Activated CD4-positive, alpha-beta memory T cell treated with anti-CD3 and anti-CD28 coated beads, Interleukin-2, amount 10 ng/mL, durations not matched to agents 7 days and 5 days (primary cell): ENCODE measurements at places on chromosomes 12 and 14.

DNA sequence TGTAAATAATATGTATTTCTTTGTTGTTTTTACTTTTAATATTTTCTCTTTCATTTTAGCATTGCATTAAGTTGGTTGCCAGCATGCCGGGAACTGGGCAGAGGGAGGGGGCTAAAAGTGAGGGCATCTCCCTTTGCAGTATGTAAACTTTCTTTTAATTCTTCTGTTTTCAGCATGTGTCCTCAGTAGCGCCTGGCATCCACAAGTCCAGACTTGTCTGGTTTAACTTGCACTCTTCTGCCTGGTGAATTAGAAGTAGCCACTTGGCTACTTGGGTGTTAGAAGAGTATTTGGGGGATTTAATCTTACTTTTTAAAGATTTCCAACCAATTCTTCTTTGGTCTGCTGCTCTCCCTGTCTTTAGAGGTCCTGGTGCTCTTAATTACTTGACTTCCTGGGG, 117.2 kb upstream of the SCAF11 start:
- peaks cover 4% of the 10 kb centered on the region for H3K27me3 ChIP-seq
- no peaks in the 10 kb centered on the region for H3K4me1 ChIP-seq
- H3K4me3 ChIP-seq: no peak overlapping the region
- H3K36me3 ChIP-seq: no peaks in the 10 kb centered on the region
- H3K27ac ChIP-seq: no peak overlapping the region

DNA sequence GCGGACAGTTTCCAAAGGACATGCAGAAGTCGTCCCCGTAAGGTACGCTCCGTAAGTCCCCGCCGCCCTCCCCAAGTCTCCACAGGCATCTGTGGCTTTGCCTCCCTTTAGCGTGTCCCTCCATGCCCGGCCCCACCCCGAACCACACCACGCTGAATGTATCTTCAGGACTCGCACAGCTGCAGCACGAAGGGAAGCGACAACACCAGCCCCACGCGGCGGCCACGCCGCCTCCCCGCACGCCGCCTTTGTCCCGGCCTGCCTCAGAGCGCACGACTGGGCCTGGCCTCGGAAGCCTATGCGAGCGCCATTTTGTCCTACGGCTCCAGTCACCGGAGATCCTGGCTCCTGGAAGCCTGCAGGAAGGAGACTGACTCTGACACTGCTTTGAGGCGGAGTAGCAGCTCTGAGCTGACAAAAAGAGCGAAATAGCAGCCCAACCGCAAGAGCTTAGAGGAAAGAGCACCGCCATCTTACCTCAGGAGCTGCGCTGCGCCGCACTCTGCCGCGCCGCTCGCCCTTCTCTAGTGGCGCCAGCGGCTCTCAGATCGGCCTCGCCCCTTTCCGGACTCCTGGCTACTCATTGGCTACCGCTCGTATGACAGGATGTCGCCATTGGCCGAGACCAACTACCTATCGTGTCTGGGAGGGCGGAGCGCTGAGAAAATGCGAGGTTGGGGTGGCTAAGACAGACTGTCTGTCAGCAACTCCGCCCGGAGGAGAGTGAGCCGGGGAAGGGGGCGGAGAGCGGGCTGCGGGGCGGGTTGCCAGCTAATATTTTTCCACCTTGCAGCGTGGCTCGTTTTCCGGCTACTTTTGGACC, at the start of gene KANSL2:
Gene KANSL2, minus strand, starts transcription at position 529 of the 823 bp plus-strand sequence. CDS start 606 bp downstream, outside the sequence.
- H3K4me3 ChIP-seq: peak within 1 kb of the TSS; percentile 99
- no peaks in the 10 kb centered on the region for H3K27me3 ChIP-seq
- H3K36me3 ChIP-seq: peaks cover 47% of the 10 kb centered on the region
- peak within 1 kb of the TSS; percentile 91 for H3K27ac ChIP-seq
- DNase-seq: peak; percentile 99

DNA sequence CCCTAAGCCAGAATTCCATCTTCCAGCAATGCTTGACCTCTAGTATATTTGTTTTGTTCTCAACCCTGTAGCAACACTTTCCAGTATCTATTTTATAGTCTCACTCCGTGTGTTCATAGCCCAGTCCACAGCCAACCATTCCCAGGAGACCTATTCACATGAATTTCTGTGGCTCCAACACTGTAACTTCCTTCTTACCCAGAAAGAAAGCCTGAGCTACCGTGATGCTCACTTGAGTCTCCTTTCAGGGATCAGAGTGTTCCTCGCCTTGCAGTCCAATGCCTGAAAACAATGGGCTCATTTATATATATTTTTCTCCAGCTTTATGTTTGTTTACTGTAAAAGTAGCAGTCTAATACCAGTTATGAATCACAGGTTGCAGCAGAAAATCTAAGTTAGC, 645.0 kb upstream of the NOVA1 start:
- DNase-seq: no peak
- no peaks in the 10 kb centered on the region for H3K27me3 ChIP-seq
- no peaks in the 10 kb centered on the region for H3K36me3 ChIP-seq
- no peaks in the 10 kb centered on the region for H3K4me1 ChIP-seq
- no peak overlapping the region for H3K4me3 ChIP-seq
- no peak overlapping the region for H3K27ac ChIP-seq

GRCh38 chr12:62268956-62269355, 8.8 kb downstream of the USP15 start:
- DNase-seq: no peak
- H3K27ac ChIP-seq: no peak overlapping the region
- peaks cover 78% of the 10 kb centered on the region for H3K4me1 ChIP-seq
- H3K36me3 ChIP-seq: peaks cover 51% of the 10 kb centered on the region
- H3K4me3 ChIP-seq: no peak overlapping the region

GRCh38 chr14:74048281-74048680, 29.1 kb downstream of the BBOF1 start:
- DNase-seq: no peak
- no peaks in the 10 kb centered on the region for H3K27me3 ChIP-seq
- H3K27ac ChIP-seq: no peak overlapping the region
- no peaks in the 10 kb centered on the region for H3K4me1 ChIP-seq
- no peak overlapping the region for H3K4me3 ChIP-seq

GRCh38 chr14:94569381-94570001, 8.2 kb downstream of the SERPINA4 start:
- no peaks in the 10 kb centered on the region for H3K36me3 ChIP-seq
- no peaks in the 10 kb centered on the region for H3K4me1 ChIP-seq
- H3K27me3 ChIP-seq: no peaks in the 10 kb centered on the region
- no peak for DNase-seq

DNA sequence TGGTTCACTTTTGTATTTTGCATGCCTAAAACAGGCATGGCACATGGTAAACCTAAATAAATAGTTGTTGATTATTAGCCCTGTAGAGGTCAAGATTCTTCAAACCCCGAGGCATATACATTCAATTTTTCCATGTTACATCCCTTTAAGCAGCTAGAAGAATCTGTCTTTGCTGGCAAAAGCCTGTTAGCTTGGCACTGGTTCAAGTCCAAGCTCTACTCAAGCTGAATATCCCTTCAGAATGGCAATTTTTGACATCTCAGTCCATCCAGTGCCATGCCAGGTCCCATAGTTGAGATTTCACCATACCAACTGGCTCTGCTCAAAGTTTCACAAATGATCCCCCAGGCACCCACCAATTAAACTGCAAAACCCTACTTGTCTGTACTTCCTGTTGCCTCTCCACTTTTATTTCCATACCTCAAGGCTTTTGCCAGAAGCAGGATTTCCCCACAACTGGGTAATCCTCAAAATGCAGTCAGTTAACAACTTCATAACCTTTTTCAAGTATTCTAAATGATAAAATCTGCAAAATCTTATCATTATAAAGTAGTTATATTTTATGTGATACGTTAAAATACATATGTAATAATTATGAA, 9.0 kb upstream of the DCN start:
- H3K27ac ChIP-seq: no peak overlapping the region
- no peaks in the 10 kb centered on the region for H3K36me3 ChIP-seq
- no peak overlapping the region for H3K4me3 ChIP-seq

GRCh38 chr12:87661786-87662377, 367.3 kb downstream of the C12orf50 start:
- no peaks in the 10 kb centered on the region for H3K27me3 ChIP-seq
- H3K27ac ChIP-seq: no peak overlapping the region
- H3K36me3 ChIP-seq: no peaks in the 10 kb centered on the region
- no peak for DNase-seq
- H3K4me3 ChIP-seq: peak overlapping the region; percentile 32

DNA sequence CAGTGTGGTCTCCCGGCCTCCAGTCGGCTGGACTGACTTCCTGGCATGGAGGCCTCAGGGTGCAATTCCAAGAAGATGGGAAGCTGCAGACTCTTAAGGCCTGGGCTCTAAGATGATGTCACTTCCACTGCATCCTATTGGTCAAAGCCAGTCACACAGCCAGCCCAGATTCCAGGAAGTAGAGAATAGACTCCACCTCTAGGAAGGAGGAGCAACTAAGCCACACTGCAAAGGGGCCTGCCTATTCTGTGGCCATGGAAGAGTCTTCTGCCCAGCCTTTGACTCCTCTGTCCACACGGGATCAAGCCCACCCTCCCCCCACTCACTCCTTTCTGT, 103.9 kb upstream of the RFLNA start:
- peaks cover 16% of the 10 kb centered on the region for H3K4me1 ChIP-seq
- H3K4me3 ChIP-seq: no peak overlapping the region
- no peaks in the 10 kb centered on the region for H3K36me3 ChIP-seq
- no peak for DNase-seq
- H3K27ac ChIP-seq: no peak overlapping the region
- no peaks in the 10 kb centered on the region for H3K27me3 ChIP-seq

DNA sequence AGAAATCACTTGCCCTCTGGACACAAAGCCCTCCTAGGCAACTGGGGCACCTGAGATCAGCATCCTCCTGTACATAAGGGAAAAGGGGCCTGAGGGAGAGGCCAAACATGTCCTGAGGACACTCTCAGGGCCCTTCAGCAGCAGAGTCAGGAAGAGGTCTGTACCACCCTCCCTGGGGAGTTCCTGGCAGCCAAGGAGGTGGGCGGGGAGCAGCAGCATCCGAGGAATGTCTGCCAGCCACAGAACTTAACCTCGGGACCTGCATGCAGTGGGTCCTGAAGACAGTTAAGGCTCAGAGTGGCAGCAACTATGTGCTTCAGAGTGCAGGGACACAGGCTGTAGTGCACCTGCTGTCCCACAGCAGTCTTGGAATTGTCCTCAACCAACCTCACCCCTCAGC, 62.1 kb downstream of the SPTB start:
- H3K36me3 ChIP-seq: no peaks in the 10 kb centered on the region
- no peak overlapping the region for H3K27ac ChIP-seq
- DNase-seq: no peak
- H3K4me3 ChIP-seq: no peak overlapping the region

DNA sequence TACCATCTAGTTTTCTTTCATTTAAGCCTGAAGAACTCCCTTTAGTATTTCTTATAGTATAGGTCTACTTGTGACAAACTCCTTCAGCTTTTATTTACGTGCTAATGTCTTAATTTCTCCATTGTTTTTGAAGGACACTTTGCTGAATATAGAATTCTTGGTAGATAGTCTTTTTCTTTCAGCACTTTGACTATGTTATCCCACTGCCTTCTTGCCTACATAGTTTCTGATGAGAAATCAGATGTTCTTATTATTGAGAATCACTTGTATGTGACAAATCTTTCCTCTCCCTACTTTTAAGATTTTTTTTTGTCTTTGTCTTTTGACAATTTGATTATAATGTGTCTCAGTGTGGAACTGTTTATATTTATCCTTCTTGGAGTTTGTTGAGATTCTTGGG, 5.1 kb upstream of the MIS18BP1 start:
- no peak for DNase-seq
- peaks cover 22% of the 10 kb centered on the region for H3K36me3 ChIP-seq
- H3K4me1 ChIP-seq: peaks cover 11% of the 10 kb centered on the region
- no peak overlapping the region for H3K4me3 ChIP-seq
- H3K27me3 ChIP-seq: peaks cover 16% of the 10 kb centered on the region

DNA sequence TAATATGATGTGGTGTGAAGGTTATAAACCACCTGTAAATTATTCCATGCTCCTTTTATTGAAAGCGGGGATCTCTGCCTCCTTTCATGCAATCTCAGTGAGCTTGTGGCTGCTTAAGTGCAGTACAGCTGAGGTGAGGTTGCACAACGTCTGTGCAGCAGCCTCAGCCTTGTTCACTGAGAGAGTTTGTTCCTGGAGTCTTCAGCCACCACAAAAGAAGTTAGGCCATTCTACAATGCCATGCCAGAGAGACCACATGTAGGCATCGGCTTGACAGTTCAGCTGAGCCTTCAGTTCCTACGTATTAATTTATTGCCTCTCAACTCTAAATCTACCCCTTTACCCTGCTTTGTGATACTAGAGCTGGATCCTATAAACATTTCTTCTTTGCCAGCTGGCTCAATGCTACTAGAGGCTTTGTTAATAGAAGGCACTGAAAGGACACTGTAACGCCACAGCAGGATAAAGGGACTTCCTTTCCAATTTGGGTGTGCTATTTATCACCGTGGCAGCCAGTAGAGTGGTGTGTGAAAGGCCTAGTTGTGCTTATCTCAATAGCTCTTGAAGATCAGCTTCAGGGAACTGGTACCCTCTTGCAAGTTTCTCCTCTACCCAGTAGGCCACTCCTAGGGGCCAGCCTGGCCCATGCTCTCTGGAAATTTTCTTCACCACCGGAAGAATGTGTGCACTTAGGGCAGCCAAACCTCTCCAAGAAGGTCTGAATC, 337.7 kb downstream of the IPO8 start:
- H3K4me1 ChIP-seq: no peaks in the 10 kb centered on the region
- no peaks in the 10 kb centered on the region for H3K36me3 ChIP-seq
- no peaks in the 10 kb centered on the region for H3K27me3 ChIP-seq
- H3K4me3 ChIP-seq: no peak overlapping the region

- DNase-seq: no peak
- peaks cover 3% of the 10 kb centered on the region for H3K36me3 ChIP-seq
- H3K27me3 ChIP-seq: peaks cover 27% of the 10 kb centered on the region
- H3K4me3 ChIP-seq: no peak overlapping the region
These were observed 29.7 kb upstream of the SAV1 start for GRCh38 chr14:50697659-50698290.

DNA sequence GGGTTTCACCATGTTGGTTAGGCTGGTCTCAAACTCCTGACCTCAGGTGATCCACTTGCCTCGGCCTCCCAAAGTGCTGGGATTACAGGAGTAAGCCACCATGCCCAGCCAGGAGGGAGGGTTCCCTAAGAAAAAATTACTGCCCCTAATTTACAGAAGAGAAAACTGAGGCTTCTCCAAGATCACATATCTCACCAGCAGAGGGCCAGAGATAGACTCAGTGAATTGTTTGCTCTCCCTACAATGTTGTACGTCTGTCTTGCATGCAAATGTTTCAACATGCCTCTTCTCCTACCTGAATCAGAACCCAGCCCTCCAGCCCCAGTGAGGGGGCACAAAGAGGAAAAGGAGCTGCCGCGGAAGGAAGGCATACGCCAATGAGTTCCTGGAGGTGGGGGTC, 48.3 kb upstream of the TMEM263 start:
- DNase-seq: no peak
- no peaks in the 10 kb centered on the region for H3K36me3 ChIP-seq
- H3K4me1 ChIP-seq: peaks cover 23% of the 10 kb centered on the region
- H3K4me3 ChIP-seq: no peak overlapping the region

DNA sequence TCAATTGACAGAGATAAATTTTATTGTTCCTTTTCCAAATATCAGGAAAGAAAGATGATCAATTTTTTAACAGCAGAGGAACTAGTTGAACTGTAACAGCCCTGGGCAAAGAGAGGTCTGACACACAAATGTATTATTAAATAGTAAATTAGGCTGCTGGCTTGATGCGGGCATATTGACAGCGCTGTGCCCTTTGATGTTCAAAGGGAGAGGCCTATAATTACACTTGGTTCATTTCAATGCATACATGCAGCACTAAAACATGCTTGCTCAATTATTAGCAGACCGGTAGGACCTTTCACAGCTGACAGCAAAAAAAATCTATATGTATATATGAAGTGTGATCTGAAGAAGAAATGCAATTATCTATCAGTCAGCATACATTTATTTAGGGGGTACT, 219.8 kb downstream of the SLC2A13 start:
- no peak for DNase-seq
- no peaks in the 10 kb centered on the region for H3K27me3 ChIP-seq
- H3K4me3 ChIP-seq: no peak overlapping the region
- no peak overlapping the region for H3K27ac ChIP-seq
